ENCODE measurements at places on chromosomes 5 and 9.
A peak's percentile ranks its signal among the peaks of the same experiment; 100 is the strongest.

- DNase-seq = no peak
These were observed 10.6 kb upstream of the MARCHF3 start for GRCh38 chr5:127040796-127041520.

DNA sequence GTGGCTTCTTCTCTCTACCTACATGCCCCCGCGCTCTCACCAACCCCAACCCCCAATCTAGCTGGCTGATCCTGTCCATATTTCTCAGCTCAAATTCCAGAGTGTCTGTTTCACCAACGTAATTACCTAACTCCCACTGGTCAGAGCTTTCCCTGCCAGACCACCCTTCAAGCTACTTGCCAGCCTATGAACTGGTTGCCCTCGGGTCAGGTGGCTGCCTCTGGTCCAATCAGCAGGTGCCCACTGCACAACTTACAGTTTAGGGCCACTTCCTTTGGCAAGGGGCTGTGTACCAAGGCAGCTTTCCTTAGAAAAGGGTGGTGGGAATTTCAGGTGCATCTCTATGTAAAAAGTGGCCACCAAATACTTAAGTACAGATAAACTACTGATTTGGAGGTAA is 92.2 kb upstream of the SLC30A5 start:
- DNase-seq = no peak

- DNase-seq = no peak
These were observed 105.3 kb downstream of the UBE2R2 start for GRCh38 chr9:33921967-33922895.

GRCh38 chr9:36721846-36722588 is 149.3 kb downstream of the MELK start:
- DNase-seq = no peak

GRCh38 chr5:225334-225733 is 7.2 kb downstream of the SDHA start:
- no peak for DNase-seq

GRCh38 chr5:154761046-154761736 is 6.0 kb downstream of the LARP1 start:
- no peak for DNase-seq

DNA sequence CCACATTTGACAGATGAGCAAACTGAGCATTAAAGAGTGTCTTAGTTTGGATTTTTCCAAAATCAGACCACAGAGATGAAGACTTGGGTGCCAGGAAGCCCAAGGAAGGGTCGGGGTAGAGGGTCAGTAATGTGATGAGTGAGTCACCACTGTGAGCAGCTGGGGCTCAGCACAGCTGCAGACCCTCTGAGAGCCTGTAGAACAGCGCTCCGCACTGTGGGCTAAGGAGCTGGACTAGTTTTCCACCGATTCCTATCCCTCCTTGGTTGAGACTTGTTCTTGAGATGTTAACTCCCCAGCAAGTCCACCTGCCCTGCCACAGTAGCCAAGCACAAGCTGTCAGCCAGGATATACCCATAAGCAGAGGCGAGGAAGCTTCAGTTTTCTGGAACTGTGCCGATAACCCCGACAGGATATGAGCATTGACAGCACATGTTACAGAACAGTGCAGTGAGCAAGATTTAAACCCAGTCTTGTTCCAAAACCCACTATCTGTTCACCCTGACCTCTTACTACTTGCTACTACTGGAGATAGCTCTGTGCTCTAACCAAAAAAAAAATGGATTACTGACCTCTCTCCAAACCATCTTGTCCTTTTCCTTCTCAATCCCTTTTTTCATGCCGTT is 31.8 kb downstream of the EGFLAM start:
- DNase-seq = no peak

DNA sequence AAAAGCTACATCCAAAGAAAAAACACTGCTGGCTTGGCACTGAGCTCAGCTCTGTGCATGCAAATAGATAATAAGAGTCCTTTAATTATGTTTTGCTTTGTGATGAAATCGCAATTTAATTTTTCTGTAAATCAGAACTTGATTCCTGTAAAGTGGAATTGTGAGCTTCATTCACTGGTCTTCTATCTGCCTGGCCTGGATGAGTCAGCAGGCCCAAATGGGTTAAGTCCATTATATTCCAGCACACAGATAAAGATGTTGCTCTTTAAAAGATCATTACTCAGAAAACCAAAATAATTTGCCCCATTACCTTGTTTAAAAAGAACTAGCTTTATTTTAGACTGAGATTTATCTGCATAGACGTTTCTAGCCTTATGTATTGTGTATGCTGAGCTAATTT is 90.4 kb downstream of the CARTPT start:
- DNase-seq = no peak

GRCh38 chr5:113378959-113379541 is 55.7 kb downstream of the TSSK1B start:
- peak; percentile 49 for DNase-seq

DNA sequence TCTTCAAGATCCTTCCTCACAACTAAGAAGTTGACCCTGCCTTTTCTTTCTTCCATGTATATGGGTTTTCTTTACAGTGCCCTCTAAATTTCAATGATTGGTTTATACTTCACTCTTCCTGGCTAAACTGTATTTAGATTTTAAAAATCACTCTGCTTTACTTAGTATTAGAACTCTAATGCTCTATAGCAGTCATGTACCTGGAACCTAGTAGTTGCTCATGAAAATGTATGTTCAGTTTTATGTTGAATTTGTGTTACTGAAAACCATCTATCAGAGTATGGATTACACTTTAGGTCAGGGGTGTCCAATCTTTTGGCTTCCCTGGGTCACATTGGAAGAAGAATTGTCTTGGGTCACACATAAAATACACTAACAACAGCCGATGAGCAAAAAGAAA is 1024.3 kb downstream of the NR2F1-AS1 start:
- no peak for DNase-seq

DNA sequence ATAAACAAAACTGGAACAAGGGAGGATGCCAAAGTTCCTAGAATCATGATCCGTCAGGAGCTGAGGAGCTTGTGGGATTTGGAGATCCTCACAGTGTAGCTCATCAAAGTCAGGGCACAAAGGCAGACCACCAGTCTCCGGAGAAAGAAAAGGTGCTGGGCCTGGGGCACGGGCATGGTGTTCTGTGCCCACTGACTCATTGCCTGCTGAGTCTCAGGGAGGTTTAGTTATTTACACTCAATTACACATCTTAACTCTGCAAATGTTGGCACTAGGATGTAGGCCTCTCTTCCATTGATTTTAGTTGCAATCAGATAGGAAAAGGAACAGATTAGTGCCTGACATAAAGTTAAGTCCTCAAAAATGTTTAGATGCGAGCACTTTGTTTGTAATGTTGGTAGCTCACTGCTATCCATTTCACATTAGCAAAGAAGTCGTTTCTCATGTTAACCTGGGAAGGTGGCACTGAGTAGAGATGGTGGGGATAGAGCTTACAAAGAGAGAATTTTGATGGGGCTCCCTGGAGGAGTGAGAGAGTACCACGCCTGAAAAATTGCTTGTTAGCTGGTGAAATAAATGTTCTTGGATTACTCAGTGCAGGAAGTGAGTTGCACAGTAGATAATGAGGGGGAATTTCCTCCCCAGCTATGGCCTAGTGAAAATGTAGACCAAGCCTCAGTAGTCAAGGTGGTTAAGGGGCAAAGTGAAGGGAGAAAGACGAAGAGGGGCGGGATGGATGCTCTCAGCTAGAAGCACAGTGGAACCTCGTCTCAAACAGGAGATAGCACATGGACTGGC is 109.5 kb upstream of the CD180 start:
- DNase-seq = no peak

DNA sequence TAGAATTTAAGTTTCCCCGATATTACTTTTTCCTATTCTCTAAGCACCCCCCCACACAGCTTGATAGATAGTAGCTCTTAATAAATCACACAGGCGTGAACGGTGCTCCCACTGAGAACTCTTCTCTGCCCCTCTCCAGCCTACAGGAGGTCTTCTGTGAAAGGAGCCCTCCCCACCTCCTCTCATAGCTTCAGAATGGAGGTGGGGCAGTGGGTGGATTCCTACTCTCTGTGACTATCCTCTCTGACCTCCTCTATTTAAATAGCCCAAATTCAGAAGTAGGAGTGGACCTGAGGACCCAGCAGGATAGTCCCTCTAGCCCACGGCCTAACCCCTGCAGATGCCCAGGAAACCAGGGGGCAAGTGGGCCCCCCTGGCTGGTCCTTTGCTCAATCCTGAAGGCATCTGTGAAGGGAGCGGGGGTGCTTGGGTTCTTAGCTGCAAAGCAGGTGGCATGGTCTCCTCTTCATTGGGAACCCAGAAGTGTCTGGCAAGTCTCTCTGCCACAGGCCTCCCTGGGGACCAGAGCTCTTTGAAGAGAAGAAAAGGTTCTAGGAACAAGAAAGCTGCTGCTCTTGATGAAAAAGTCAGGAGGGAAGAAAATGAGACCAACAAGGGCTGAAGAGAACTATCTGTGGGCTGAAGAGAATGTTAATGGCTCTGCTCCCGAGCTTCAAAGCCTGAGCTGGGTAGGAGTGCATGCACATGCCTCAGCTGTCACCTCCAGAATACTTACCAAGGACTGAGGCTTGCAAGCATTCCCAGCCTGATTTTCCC is 21.1 kb upstream of the HSPA9 start:
- DNase-seq = no peak

- DNase-seq = peak; percentile 18
These were observed 1.7 kb upstream of the EFNA5 start for GRCh38 chr5:107672211-107673038.

DNA sequence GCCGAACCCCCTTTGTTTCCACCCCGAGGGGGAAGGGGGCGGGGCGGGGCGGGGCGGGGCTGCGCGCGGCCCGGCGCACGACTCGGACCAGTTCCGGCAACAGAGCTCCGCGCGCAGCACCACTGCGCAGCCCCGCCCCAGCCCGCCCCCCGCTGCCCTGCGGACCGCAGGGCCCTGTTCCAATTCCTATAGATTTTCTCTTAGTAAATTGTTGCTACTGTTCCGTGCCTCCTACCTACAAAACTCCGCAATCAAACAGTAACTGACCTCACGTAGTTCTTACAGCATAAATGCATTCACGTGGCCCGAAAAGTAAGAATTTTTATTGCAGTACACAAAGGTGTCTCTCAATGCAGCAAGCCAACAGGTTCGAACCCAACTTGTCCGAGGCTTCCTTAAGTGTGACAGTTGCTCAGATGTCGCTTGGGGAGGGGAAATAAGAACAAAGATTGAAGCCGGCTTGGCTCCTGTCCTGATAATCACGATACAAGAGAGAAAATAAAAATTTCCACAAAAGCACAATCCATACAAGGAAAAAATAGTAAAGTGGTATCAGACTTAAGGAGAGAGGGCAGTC is 1.2 kb upstream of the RNF38 start:
- DNase-seq = no peak

DNA sequence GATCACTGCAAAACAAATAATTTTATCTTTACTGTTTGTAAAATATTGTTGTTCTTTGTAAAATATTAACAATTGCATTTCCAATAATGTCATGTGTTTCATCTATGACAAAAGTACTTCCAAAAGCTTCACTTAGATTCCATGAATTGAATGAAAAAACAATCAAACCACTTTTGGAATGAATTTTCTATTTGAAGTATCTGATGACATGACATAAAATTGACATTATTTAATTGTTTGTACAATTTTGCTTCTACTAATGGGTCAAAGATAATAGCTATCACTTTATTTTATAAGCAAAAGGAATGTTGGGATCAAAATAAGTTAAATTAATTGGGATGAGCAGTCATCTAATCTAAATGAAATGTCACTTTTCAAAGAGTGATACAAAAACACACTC is 684.3 kb downstream of the NR2F1-AS1 start:
- no peak for DNase-seq

GRCh38 chr5:135063056-135063445 is 29.0 kb upstream of the PITX1 start:
- DNase-seq = no peak

- no peak for DNase-seq
These were observed 20.4 kb downstream of the ANKS6 start for GRCh38 chr9:98775831-98776441.

- no peak for DNase-seq
These were observed 134.9 kb downstream of the ATG10 start for GRCh38 chr5:82106756-82107155.

DNA sequence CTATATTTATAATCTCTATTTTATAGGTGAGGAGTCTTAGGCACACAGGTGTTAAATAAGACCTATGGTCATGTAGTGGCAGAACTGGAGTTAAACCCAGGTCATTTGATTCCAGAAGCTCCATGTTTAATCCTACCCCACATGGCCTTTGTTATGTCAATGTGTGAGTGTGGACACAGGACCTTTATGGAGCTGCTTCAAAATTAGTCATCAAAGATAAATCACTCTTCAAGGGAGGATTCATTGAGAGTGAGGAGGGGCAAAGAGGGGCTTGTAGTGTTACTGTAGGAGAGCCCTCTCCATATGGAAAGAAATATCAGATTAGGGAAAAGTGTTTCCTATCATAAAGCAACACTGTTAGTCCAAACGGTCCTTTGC is 74.6 kb upstream of the ARRDC3 start:
- no peak for DNase-seq

- DNase-seq = no peak
These were observed 94.1 kb downstream of the CDC42SE2 start for GRCh38 chr5:131357739-131358561.

DNA sequence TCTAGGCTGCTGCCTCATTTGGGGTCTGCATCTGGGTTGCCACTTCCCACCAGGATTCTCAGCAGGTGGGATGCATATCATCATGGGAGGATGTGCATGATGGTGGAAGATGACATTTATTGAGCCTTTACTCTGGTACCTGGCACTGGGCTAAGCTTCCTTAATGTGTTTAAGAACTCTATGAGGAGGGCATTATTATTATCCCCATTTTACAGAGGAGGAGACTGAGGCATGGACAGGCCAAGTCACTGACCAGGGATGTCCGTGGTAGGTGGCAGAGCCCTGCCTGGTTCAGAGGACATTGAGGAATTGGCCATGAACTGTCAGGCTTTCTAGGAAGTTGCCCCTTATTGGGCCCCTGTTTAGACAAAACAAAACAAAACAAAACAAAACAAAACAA is 31.1 kb upstream of the TIFAB start:
- no peak for DNase-seq
